ENCODE measurements at places on chromosomes 6 and 20. TPM values are rescaled to one million over a fixed set of nuclear protein-coding genes. Genes with fewer than 3 reads are reported as not detected.

The SYNGAP1 gene
- total RNA-seq, result 1.8 TPM

The SLC4A11 gene
- under 0.01 TPM for total RNA-seq

The SLC25A27 gene
- total RNA-seq, result 24.2 TPM

The SMLR1 gene
- total RNA-seq, result 65.2 TPM

The PDYN gene
- not detected for total RNA-seq

The CLDN20 gene
- not detected for total RNA-seq

The ADGRG6 gene
- total RNA-seq, result 57.8 TPM

The LIME1 gene
- 21.2 TPM for total RNA-seq

The APOM gene
- total RNA-seq, result 164 TPM

The STK35 gene
- 15.6 TPM for total RNA-seq

GRCh38 chr6:45300736-45301135, 27.4 kb upstream of the RUNX2 start:
- H3K27me3 ChIP-seq, result no peaks in the 10 kb centered on the region
- no peak overlapping the region for H3K4me3 ChIP-seq
- no peaks in the 10 kb centered on the region for H3K36me3 ChIP-seq
- H3K4me1 ChIP-seq, result peaks cover 9% of the 10 kb centered on the region
- DNase-seq, result no peak
- H3K27ac ChIP-seq, result no peak overlapping the region

DNA sequence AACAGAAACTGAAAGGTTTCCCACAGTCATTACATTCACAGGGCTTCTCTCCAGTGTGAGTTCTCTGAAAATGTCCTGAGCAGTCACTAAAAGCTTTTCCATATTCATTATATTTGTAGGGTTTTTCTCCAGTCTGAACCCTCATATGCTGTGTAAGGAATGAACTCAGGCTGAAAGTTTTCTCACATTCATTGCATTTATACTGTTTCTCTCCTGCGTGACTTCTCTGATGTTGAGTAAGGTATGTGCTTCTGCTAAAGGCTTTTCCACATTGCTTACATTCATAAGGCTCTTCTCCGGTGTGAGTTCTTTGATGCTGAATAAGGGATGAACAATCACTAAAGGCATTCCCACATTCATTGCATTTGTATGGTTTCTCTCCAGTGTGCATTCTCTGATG, 29.8 kb upstream of the ZNF391 start:
- H3K27me3 ChIP-seq, result peaks cover 2% of the 10 kb centered on the region
- no peaks in the 10 kb centered on the region for H3K36me3 ChIP-seq
- H3K27ac ChIP-seq, result no peak overlapping the region
- H3K4me3 ChIP-seq, result peak overlapping the region; percentile 37

- no peaks in the 10 kb centered on the region for H3K27me3 ChIP-seq
- DNase-seq, result no peak
- H3K4me1 ChIP-seq, result no peaks in the 10 kb centered on the region
- no peaks in the 10 kb centered on the region for H3K36me3 ChIP-seq
- no peak overlapping the region for H3K27ac ChIP-seq
These were observed 535.6 kb downstream of the QKI start for GRCh38 chr6:163950159-163950558.

GRCh38 chr20:39112178-39112743, 150.1 kb downstream of the DHX35 start:
- H3K27me3 ChIP-seq, result peaks cover 4% of the 10 kb centered on the region
- H3K4me1 ChIP-seq, result no peaks in the 10 kb centered on the region
- H3K36me3 ChIP-seq, result no peaks in the 10 kb centered on the region
- peak; percentile 37 for DNase-seq
- H3K4me3 ChIP-seq, result no peak overlapping the region
- H3K27ac ChIP-seq, result no peak overlapping the region

DNA sequence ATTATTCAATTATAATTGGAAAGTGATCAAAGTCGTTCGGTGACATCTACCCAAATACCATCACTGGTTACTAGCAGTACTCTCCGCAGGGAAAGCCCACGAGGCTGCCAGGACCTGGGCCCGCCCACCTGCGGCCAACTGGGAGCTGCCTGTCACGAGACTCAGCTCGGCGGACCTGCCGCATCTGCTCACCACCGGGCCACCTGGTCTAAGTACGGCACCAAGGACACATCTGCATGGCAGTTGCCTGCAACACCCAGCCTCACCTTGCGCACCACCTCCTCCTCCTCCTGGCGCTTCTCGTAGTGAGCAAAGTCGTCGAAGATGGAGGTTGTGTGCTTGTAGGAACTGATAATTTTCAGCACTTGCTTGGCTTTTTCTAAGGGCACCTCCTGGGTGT, 13.9 kb downstream of the YTHDF1 start:
- no peak overlapping the region for H3K4me3 ChIP-seq
- peaks cover 24% of the 10 kb centered on the region for H3K36me3 ChIP-seq
- DNase-seq, result no peak
- no peak overlapping the region for H3K27ac ChIP-seq
- no peaks in the 10 kb centered on the region for H3K4me1 ChIP-seq
- H3K27me3 ChIP-seq, result no peaks in the 10 kb centered on the region

DNA sequence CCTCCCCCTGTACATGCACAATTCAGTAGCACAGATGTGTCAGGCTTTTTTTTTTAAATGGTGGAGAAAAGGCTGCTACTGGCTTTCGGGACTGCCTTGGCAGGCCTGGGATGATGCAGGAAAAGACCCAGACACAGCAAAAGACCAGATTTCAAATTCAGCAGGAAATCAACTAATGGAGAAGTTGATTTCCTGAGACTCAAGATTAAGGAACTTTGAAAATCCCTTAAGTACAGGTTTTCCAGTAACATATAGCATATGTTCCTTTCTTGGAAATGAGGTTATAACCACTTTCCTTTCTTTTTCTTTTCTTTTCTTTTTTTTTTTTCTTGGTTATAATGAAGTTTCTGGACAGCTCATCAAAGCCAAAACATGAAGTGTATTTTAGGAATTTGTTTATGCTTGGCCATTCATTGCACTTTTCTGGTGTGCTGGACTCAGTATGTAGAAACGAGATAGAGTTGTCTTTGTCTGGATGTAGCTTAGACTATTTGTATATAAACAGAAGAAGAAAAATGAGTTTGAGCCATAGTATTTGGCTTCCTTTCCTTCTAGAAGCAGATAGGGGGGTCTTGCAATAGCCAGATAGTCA, 119.4 kb downstream of the SASH1 start:
- no peak for DNase-seq
- H3K27me3 ChIP-seq, result no peaks in the 10 kb centered on the region
- no peak overlapping the region for H3K27ac ChIP-seq
- H3K4me1 ChIP-seq, result peaks cover 6% of the 10 kb centered on the region
- H3K36me3 ChIP-seq, result no peaks in the 10 kb centered on the region
- H3K4me3 ChIP-seq, result no peak overlapping the region

DNA sequence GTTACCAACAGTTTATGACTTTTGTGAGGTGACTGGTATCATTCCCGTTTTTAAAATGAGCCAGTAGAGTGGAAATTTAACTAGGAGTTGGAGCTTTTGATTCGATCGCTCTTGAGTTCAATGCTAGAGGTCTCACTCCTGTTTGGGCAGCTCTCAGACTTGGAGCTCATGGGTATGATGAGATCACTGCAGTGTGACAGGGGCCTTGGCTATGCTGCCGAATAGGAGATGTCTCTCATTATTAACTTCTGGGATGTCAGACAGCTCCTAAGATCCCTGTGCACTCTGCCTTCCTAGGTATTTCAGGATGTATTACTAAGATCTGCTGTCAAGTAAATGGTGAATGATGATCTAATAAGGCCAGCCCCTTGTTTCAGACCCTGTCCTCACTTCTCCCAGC, 20.4 kb downstream of the AKAP12 start:
- H3K27me3 ChIP-seq, result no peaks in the 10 kb centered on the region
- H3K4me1 ChIP-seq, result peaks cover 2% of the 10 kb centered on the region
- H3K36me3 ChIP-seq, result no peaks in the 10 kb centered on the region
- no peak overlapping the region for H3K4me3 ChIP-seq

DNA sequence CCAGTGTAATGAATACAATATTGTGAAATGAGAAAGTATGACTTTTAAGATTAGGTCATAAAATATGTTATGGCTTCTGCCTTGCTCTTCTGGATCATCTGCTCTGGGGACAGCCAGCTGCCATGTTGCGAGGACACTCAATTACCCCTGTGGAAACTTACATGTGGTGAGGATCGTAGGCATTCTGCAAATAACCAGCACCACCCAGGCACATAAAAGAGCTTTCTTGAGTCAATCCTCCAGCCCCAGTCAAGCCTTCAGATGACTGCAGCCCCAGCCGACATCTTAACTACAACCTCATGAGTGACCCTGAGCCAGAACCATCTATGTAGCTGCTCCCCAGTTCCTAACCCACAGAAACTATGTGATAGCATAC, 4.5 kb upstream of the RBCK1 start:
- no peaks in the 10 kb centered on the region for H3K36me3 ChIP-seq
- H3K4me3 ChIP-seq, result no peak overlapping the region
- no peaks in the 10 kb centered on the region for H3K27me3 ChIP-seq
- H3K4me1 ChIP-seq, result peaks cover 6% of the 10 kb centered on the region

- DNase-seq, result no peak
- H3K27me3 ChIP-seq, result peaks cover 3% of the 10 kb centered on the region
- no peak overlapping the region for H3K27ac ChIP-seq
- no peaks in the 10 kb centered on the region for H3K4me1 ChIP-seq
- H3K36me3 ChIP-seq, result no peaks in the 10 kb centered on the region
These were observed 44.6 kb downstream of the GPR63 start for GRCh38 chr6:96792561-96793190.

GRCh38 chr6:139392794-139393193, 18.3 kb upstream of the CITED2 start:
- no peaks in the 10 kb centered on the region for H3K36me3 ChIP-seq
- DNase-seq, result no peak
- H3K4me3 ChIP-seq, result no peak overlapping the region
- H3K27ac ChIP-seq, result no peak overlapping the region

DNA sequence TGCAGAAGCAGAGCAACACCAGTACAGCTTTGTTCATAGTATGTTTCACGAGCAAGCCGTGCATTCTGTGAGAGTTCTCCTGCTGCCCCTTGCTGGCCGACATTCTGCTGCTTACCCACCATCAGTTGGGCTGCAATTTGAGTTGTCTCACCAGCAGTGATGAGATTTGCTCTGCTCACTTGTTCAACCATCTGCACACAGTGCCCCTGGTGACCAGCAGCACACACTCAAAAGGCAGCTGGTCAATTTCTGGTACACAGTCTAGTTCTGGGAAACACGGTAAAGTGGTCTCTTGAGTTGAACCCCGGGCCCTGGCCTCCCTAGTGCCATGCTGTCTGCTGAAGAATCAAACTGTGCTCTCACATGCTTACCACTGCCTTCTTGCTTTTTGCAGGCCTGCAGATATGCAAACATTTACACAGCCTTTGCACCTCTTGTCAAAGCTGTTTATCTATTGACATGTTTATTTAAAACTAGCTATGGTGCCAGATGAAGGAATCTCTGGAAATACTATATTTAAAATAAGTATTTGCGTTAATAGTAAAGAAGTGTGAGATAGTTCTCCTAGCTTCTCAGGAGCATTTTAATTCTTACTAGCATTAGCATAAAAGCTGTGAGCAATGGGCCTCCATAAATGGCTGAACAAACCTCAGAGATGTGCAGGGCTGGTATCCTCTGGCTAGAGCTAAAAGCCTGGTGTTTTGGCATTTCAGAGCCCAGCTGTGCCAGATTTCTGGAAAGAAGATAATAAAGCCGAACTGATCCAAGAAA, 234.3 kb downstream of the ARHGAP18 start:
- no peak for DNase-seq
- H3K4me3 ChIP-seq, result no peak overlapping the region
- H3K27ac ChIP-seq, result no peak overlapping the region
- H3K4me1 ChIP-seq, result peaks cover 18% of the 10 kb centered on the region
